ENCODE measurements at places on chromosomes 6 and 20.

DNA sequence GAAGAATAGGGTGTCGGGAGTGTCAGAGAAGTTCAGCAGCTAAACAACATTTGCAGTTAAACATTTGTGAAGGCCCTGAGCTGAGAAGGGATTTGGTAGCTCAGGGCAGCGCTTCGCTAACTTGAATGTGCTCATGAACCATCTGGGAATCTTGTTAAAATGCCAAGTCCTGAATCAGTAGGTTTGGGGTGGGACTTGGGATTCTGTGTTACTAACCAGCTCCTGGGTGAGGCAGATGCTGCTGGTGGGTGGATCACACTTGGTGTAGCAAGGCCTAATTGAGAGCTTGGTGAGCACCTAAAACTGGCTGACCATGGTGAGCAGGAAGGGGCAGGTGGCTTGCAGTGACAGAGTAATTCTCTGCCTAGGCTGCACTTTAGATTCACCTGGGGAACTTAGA, 5.9 kb downstream of the PTPRA start:
- no peak for DNase-seq

DNA sequence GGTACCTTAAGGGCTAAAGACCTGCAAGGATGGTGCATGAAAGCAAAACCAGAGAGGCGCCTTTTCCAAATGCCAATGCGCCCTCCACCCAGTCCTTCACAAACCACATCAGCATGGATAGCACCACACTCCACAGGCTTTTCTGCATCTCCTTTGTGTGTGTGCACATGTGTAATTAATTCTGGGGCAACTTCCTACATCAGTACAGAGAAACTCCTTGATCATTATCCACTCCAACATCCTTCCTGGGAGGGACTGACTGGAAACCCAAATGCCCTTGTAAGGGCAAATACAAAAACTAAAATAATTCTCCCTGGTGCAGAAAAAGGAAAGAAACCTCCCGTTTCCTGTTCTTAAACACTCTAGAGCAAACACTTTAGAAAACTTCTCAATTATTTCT, 10.8 kb downstream of the SLC52A3 start:
- no peak for DNase-seq

GRCh38 chr6:31400467-31401289, 2.7 kb upstream of the MICA start:
- DNase-seq: peak; percentile 77

- no peak for DNase-seq
Observed at GRCh38 chr6:11093376-11093625, 333 bp upstream of the SMIM13 start.

GRCh38 chr6:118748311-118749062, 97.1 kb upstream of the CEP85L start:
- peak; percentile 67 for DNase-seq

GRCh38 chr6:155038527-155038926, 43.4 kb downstream of the TIAM2 start:
- DNase-seq: no peak

DNA sequence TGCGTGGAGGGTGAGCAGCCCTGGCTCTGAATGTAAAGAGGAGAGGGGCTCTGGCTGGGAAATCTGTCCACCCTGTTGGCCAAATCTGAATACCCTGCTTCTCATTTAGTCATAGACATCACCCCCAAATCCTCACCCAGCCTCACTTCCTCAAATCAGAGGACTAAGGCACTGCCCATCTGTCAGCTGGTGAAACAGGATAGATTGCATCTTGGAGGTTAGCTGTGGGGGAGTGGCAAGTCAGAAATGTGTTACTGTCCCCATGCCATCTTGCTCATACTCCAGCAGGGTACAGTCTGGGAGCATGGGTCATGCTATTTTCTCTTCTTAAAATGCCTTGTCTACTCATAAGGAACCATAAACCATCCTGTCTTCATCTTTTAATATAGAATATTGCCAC, 9.5 kb upstream of the DTNBP1 start:
- DNase-seq: no peak

- peak; percentile 86 for DNase-seq
Observed at GRCh38 chr6:167856999-167857660, 30.4 kb downstream of the AFDN start.

DNA sequence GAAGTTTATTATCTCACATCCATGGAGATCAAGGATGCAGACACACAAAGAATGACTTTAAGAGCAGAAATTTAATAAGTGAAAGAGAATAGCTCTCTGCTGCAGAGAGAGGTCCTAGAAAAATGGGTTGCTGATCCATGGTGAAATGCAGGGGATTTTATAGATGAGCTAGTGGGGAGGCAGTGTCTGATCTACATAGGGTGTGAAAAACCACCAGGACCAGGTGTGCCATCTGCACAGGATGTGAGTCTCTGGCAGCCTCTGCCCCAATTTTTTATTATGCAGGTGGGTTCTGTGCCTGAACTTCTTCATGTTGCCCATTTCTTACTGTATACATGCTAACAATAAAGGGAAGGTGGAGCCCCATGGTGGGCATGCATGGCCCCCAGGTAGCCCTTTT, 19.9 kb upstream of the NANP start:
- DNase-seq: no peak

- DNase-seq: no peak
Observed at GRCh38 chr6:89952686-89953085, 58.4 kb downstream of the GJA10 start.

- no peak for DNase-seq
Observed at GRCh38 chr6:16637635-16638034, 123.6 kb downstream of the ATXN1 start.

GRCh38 chr6:46220352-46221221, 49.8 kb upstream of the ENPP5 start:
- no peak for DNase-seq

GRCh38 chr6:169164986-169165385, 88.7 kb downstream of the THBS2 start:
- no peak for DNase-seq

GRCh38 chr20:20404633-20405032, 36.7 kb downstream of the INSM1 start:
- no peak for DNase-seq

DNA sequence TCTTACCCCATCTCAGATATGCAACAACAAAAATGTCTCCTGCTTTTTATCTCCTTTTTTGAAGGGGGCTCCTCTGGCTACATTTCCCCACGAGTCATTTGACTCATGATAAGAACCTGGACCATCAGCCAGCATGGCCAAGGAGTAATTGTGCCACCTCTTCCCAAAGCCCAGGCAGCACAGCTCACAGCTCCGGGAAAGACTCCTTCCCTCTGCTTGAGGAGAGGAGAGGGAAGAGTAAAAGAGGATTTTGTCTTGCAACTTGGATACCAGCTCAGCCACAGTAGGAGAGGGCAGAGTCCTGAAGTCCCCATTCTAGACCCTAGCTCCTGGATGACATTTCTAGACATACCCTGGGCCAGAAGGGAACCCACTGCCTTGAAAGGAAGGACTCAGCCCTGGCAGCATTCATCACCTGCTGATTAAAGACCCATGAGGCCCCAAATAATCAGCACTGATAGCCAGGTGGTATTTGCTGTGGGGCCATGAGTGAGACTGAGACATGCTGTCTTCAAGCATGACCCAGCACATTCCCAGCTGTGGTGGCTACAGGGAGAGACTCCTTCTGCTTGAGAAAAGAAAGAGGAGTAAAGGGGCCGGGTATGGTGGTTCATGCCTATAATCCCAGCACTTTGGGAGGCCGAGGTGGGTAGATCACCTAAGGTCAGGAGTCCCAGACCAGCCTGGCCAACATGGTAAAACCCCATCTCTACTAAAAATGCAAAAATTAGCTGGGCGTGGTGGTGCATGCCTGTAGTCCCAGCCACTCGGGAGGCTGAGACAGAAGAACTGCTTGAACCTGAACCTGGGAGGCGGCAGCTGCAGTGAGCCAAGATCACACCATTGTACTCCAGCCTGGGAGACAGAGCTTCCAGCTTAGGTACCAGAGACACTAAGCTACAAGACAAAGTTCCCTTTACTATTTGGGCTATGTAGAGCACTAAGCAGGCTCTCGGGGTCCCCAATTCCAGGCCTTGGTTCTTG, 28.1 kb downstream of the NCOA6 start:
- DNase-seq: peak; percentile 44

GRCh38 chr20:53672484-53673129, 79.0 kb upstream of the ZNF217 start:
- no peak for DNase-seq

DNA sequence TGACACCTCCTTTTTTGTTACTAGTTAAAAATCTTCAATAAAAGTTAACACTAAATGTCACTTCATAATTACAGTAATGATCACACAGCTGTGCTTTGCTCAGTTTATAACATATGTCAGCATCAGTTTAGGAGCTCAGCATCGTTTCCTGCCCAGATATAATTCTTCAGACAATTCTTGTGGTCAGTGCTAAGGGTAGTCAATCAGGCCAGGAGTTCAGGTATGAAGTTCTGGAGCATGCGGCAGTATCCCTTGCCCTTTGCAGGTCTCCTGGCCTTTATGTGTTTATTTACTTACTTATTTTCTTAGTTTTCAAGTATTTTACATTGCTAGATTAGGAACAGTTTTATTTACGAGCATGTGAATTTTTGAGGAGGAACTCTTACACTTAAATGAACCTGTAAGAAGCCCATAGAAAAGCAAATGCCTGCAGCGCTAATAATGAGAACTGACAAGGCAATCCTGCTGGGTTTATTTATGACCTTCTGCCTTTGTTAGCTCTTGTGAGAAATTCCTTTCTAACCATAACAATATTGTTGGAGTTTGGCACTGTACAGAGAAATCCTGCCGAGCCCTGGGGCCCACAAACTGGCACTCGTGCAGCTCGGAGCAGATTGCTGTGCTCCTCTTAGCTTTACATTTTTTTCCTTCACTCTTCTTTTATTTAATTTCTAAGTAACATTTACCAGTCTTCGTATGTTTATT, 252.8 kb downstream of the TMEM242 start:
- no peak for DNase-seq

GRCh38 chr6:107061125-107062020, 33.4 kb downstream of the MTRES1 start:
- peak; percentile 97 for DNase-seq

DNA sequence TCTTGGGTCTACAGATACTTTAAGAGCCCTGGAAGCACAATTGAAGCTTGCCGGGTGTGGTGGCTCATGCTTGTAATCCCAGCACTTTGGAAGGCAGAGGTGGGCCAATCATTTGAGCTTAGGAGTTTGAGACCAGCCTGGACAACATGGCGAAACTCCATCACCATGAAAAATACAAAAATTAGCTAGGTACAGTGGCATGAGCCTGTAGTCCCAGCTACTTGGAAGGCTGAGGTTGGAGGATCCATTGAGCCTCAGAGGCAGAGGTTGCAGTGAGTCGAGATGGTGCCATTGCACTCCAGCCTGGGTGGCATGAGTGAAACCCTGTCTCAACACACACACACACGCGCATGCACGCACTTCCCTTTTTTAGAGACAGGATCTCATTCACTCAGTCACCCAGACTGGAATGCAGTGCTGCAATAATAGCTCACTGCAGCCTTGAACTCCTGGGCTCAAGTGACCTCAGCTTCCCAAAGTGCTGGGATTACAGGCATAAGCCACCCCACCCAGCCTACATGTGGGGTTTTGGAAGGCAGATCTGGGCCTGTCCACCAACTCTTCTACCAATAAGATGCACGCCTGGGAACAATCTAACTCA, 182.5 kb upstream of the JARID2 start:
- DNase-seq: no peak

GRCh38 chr6:31918069-31918720, 9.3 kb upstream of the C2 start:
- DNase-seq: no peak

GRCh38 chr20:23298155-23298554, 52.4 kb upstream of the NXT1 start:
- DNase-seq: peak; percentile 57

- no peak for DNase-seq
Observed at GRCh38 chr6:159203304-159204005, 34.3 kb downstream of the FNDC1 start.

DNA sequence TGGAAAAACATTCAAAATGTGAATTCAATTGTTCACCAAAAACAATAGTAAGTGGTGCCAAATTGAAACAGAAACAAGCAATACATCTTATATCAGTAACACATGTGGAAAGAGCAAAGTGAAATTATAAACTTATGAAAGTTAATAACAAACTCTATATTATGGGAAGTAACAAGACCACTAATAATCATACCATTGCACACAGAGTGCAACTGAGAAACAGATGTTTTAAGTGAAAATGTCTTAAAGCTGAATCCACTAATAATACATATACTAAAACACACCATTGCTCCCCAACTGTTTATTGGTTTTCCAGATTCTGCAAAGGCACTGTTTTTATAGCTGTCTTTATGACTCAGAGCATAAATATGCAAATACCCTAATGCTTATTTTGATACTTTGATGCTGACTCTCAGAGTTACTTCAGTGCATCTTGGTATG, 292.3 kb downstream of the RFPL4B start:
- no peak for DNase-seq

GRCh38 chr20:32201296-32201976, 6.1 kb downstream of the PLAGL2 start:
- DNase-seq: no peak

DNA sequence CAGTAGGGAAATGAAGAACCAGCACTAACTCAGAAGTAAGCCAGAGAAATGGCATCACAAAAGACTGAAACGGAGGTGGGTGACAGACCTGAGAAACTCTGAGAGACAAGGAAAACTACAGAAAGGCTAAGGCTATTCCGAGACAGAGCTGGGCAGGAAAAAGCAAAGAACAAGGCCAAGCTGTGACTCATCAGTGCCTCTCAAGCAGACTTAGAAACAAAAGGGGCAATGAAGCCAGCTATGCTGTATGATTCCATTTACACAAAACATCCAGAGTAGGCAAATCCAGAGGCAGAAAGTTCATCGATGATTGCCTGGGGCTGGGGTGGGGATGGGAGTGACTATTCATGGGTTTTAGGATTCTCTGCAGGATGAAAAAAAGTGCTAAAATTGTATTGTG, 50.0 kb downstream of the SLC23A2 start:
- peak; percentile 25 for DNase-seq

DNA sequence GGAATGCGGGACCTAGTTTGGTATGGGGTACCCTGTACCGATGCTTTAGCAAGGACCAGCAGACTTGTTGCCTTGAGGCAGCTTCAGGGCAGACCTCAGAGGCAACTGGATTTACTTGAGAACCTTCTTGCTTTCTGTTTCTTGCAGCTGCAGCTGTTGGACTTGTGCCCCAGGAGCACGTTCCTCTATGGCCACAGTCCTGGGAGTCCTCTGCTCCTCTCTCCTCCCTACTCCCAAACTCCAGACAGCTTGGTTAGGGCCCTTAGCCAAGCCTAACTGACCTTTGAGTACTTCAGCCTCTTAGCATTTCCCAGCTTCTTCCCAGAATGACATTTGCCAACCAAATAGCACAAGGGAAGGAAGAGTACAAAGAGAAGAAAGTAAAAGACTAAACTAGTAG, 34.7 kb downstream of the GHRH start:
- DNase-seq: no peak
